ENCODE measurements at places on chromosomes 2 and 18.
A peak's percentile ranks its signal among the peaks of the same experiment; 100 is the strongest.

DNA sequence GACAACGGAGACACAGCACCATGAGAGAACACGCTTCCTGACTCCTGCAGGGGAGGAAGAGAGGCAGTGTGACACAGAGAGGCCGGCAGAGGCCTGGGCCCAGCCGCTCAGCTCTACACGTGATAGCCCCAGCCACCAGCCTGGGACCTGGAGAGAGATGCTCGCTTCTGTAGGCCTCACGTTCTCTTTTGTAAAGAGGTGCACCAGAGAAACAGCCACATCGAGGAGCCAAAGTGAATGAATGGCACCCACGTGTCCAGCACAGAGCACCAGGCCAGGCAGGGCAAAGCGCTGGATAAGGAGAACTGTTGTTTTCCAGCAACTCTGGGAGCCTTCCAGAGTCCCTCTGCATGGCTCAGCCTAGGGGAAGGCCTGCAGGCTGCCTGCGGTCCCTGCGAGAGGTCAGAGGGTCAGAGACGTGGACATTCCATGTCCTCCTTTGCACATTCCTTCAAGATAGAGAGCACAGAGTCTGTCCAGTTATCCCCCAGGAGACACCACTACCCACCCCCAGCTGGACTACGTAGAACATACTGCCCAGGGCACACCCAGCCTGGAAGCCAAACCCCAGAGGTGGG, 14.2 kb downstream of the LIMS2 start:
- no peak for DNase-seq

- peak; percentile 80 for DNase-seq
Measured at GRCh38 chr2:50863856-50864255, 168.1 kb downstream of the NRXN1 start.

DNA sequence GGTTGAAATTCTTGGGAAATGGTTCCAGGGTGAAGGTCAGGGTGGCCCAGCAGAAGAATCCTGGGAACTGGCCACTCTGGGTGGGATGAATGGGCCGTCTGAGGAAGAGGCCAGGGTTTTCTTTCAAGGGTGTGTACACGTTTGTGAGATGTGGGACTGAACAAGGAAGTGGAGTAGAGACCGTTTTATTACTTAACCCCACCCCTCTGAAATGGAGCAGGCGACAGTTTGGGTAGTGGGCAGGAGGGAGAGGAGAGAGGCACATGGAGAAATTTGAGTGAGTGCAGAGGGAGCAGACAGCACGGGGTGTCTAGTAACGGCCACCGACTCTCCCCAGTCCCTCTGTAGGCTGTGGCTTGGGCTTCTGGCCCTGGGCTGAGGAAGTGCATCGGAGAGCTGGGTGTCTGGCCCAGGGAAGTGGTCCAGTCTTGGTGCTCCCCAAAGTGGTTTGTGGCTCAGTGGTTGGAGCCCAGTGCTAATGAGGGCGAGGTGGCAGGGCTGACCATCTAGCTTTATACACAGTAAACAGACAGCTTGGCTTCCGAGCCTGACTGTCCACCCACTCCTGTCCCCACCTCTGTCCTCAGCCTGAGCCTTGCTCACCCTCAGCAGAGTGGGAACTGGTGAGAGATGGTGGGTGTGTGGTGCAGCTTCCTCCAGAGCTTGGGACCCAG, 135.3 kb downstream of the DYSF start:
- no peak for DNase-seq

- DNase-seq = no peak
Measured at GRCh38 chr18:4096486-4096885, 358.6 kb downstream of the DLGAP1 start.

DNA sequence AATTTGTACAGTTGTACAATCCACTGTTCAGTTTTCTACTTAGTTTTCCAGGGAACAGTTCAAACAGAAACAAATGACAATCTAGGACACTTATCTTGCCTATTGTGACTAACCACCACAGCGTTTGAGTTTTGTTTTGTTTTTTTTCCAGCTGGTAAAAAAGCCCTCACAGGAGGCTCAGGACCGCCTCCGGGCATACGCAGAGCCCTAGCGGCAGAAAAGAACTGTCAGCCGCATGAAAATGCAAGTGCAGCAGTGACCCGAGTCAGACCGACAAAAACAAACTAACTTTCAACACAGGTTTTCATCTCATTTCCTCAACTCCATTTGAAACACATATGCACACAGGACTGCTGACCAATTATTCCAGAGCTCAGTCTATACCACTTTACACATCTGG, 68.6 kb downstream of the STEAP3 start:
- DNase-seq = no peak

GRCh38 chr2:239540174-239540573, 139.4 kb upstream of the HDAC4 start:
- DNase-seq = no peak

- DNase-seq = no peak
Measured at GRCh38 chr18:2916184-2916583, 69.4 kb downstream of the EMILIN2 start.

DNA sequence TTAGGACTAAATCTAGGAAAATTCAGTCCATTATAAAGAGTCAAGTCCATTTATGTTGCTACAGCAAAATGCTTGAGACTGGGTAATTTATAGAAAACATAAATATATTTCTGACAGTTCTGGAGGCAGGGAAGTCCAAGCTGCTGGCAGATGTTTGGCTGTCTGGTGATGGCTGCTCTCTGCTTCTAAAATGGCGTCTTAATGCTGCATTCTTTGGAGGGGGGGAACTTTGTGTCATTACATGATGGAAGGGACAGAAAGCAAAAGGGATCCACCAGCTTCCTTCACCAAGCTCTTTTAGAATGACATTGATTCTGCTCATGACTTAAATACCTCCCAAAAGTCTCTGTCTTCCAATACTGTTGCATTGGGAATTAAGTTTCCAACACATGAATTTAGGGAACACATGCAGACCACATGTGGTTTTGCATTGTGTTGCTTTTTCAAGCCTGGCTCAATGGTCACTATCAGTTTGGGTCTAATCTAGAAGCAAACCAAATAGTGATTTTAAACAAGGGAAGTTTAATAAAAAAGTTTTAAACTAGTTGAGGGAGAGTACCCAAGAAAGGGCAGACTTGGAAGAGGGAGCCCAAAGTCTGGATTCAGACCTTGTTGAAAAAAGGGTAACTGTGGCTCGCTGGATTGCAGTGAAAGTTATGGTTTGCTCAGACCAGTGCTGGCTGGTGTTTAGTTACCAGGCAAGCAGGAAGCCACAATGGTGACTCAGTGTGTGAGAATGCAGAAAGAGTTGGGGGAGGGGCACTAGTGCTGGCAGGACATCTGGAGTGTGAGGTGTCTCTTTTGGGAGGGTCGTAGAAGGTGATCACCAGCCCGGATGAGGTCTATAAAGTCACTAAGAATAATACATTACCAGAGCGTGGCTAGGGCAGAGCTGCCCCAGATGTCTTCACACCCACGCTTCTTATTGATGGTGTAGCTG, 30.8 kb downstream of the C18orf54 start:
- peak; percentile 1 for DNase-seq

GRCh38 chr18:58978916-58979315, 114.2 kb downstream of the ZNF532 start:
- DNase-seq = no peak

DNA sequence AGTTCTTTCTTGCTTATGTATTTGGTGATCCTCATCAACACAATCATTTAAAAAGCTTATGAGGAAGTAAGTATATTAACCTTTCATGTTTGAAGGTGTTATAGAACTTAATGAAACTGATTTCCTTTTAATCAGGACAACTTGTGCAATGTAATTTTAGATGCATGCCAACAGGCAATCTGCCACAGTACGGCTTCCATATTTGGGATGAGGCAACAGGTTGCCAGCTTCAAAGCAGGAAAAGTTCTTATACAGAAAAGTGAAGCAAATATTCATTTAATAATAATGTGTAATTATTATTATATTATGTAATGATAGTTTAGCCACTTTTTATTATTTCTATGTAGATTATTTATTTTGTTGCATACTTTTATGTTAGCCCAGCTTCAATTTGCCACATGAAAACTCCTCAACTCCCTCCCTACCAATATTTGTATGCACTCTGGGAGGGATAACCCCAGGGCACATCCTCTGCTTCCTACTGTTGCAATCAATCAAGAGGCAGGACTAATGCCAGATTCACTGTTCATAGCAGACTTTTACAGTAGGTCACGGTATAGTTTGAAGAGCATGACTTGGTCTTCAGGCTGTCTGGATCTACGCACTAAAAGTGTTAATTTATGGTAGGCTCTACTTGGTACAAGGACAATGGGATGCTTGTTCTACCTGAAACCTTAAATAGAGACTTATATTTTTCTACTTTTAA, 277.2 kb downstream of the AGPS start:
- DNase-seq = no peak

GRCh38 chr2:51781691-51782090, 749.8 kb upstream of the NRXN1 start:
- DNase-seq = no peak

- DNase-seq = no peak
Measured at GRCh38 chr18:25496544-25496943, 144.6 kb upstream of the ZNF521 start.

- no peak for DNase-seq
Measured at GRCh38 chr2:28480403-28481049, 15.3 kb upstream of the PLB1 start.

DNA sequence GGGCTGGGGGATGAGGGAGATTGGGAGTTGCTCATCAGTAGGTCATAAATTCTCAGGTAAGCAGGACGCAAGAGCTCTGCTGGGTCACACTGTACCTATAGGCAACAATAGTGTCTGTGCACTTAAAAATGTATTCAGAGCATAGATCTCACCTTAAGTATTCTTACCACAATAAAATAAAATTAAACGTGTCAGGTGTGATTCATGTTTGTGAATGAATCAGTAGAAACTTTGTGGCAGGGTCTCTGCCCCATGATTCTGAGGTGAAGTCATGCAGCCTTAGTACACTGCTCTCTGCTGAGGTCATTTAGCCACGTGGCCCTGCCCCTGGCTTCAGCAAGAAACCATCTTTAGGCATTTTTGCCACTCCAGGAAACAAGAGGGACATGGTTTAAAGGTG, 253.8 kb downstream of the FBXO15 start:
- DNase-seq = no peak

Data from NCI-H82 (cell line).